ENCODE measurements at places on chromosomes 5 and 9. TPM values are rescaled to one million over a fixed set of nuclear protein-coding genes. Genes with fewer than 3 reads are reported as not detected.

DNA sequence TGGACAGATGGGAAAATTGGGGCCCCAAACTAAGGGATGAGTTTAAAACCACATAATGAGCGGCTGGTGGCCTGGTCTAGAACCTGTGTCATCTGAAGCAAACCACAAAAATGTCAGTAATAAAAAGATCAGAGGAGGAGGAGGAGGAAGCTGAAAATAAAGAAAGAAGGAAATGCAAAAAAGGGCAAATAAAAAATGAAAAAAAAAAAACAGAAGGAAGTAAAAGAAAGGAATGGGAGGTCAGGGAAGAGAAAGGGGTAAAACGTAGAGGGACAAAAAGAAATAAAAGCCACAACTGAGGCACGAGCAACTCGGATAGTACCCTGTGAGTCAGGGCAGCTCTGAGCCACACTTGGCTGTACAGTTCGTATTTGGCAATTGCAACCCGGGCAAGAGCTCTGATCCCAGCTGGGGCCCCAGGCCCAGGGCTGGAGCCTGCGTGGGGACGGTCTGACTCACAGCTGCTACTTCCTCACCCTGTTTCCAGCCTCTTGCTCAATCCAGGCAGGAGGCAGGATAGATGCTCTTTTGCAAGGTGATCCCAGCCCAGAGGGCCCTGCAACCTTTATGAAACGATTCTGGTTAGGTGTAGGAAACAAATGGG, 137.9 kb upstream of the TRIM32 start:
- no peak for DNase-seq

DNA sequence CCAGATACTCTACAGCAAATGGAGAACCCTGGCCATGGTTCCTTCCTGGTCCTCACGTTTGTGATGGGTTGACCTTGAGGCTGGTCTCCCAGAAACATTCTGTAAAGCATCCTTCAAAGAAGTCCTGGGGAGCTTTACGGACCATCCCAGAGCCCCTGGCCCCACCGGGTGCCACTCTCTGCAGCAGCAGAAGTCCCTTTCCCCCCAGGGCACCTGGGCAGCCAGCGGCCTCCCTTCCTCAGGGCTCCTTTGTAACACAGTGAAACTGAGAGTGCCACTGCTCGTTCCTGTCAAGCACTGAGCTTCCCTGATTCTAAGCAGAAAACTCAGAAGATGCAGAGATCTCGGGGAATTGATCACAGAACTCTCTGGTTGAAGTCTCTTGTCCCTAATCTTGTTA, 104.3 kb downstream of the ENTREP1 start:
- no peak for DNase-seq

GRCh38 chr5:14946815-14947620, 75.4 kb upstream of the ANKH start:
- no peak for DNase-seq

Gene TRIM23
- polyA plus RNA-seq, result 24.8 TPM

Measured in left renal pelvis (tissue), 4 donors.